ENCODE measurements at places on chromosomes 11 and 22. TPM values are rescaled to one million over a fixed set of nuclear protein-coding genes. Genes with fewer than 3 reads are reported as not detected.

The ART5 gene
- total RNA-seq, result not detected

The P4HA3 gene
- 19.2 TPM for total RNA-seq

The ENTHD1 gene
- total RNA-seq, result not detected

The ROM1 gene
- total RNA-seq, result 6.7 TPM

The ESRRA gene
- total RNA-seq, result 29.8 TPM

The APOA4 gene
- not detected for total RNA-seq

The RTN4RL2 gene
- total RNA-seq, result 0.12 TPM

The TMPRSS4 gene
- not detected for total RNA-seq

The C1QTNF4 gene
- 0.08 TPM for total RNA-seq

The GNG3 gene
- total RNA-seq, result not detected

The POU2AF2 gene
- total RNA-seq, result not detected

The OR8G1 gene
- not detected for total RNA-seq

The CREB3L1 gene
- total RNA-seq, result 19.9 TPM

The CALCA gene
- total RNA-seq, result not detected

The OR5A1 gene
- total RNA-seq, result not detected

The TEX12 gene
- 0.15 TPM for total RNA-seq

The B3GAT3 gene
- total RNA-seq, result 20.3 TPM

The OR6T1 gene
- not detected for total RNA-seq

The MRGPRX3 gene
- not detected for total RNA-seq

The LRRC10B gene
- not detected for total RNA-seq

The LARGE2 gene
- not detected for total RNA-seq

The PAX6 gene
- not detected for total RNA-seq

The LMO2 gene
- 2.1 TPM for total RNA-seq

The TIGD3 gene
- total RNA-seq, result 0.15 TPM

The GANAB gene
- total RNA-seq, result 260 TPM

The CRYBB3 gene
- total RNA-seq, result not detected

The SEC14L3 gene
- not detected for total RNA-seq

The CHCHD10 gene
- total RNA-seq, result 3.4 TPM

The EHBP1L1 gene
- 46.1 TPM for total RNA-seq

The CDC45 gene
- total RNA-seq, result 9.5 TPM

The SCT gene
- total RNA-seq, result not detected

The SLC7A4 gene
- 0.23 TPM for total RNA-seq

The OR4A16 gene
- total RNA-seq, result not detected

The ISX gene
- not detected for total RNA-seq

The JAML gene
- total RNA-seq, result not detected

The KDM4E gene
- not detected for total RNA-seq

The BDNF gene
- 1.2 TPM for total RNA-seq

The DDIAS gene
- 1.4 TPM for total RNA-seq

The NXPE2 gene
- total RNA-seq, result not detected

The OR52A1 gene
- total RNA-seq, result not detected

The C11orf52 gene
- 0.38 TPM for total RNA-seq

The FREY1 gene
- total RNA-seq, result 0.75 TPM

The ANKRD13D gene
- total RNA-seq, result 32.9 TPM

The USP2 gene
- total RNA-seq, result under 0.01 TPM

The DDX25 gene
- total RNA-seq, result 0.12 TPM

The DCDC1 gene
- total RNA-seq, result 0.08 TPM

The FIBIN gene
- total RNA-seq, result 61.7 TPM

The TCN2 gene
- 4.6 TPM for total RNA-seq

The TRPC6 gene
- under 0.01 TPM for total RNA-seq

The EFCAB6 gene
- total RNA-seq, result 1.1 TPM

All from smooth muscle cell of the coronary artery (primary cell).